ENCODE measurements at places on chromosomes 11 and 22.

DNA sequence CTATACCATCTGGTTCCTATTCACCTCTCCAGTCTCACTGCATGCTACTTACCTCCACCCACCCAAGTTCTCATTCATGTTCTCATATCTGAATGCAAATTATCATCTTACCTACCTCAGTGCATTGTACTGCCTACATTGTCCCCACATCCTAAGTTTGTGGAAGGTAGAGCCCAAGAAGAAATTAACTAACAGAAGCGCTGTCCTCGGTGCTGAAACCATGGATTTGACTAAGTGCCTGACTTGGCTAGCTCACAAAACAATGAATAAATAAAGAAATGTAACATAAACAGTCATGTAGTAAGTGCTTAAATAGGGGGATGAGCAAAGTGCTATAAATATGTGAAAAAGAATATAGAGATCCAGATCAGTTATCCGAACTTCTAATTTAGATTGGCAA is 63.2 kb downstream of the GRIA4 start:
- DNase-seq: peak; percentile 23

GRCh38 chr11:83674102-83674896 is 388.1 kb upstream of the CCDC90B start:
- no peak for DNase-seq

DNA sequence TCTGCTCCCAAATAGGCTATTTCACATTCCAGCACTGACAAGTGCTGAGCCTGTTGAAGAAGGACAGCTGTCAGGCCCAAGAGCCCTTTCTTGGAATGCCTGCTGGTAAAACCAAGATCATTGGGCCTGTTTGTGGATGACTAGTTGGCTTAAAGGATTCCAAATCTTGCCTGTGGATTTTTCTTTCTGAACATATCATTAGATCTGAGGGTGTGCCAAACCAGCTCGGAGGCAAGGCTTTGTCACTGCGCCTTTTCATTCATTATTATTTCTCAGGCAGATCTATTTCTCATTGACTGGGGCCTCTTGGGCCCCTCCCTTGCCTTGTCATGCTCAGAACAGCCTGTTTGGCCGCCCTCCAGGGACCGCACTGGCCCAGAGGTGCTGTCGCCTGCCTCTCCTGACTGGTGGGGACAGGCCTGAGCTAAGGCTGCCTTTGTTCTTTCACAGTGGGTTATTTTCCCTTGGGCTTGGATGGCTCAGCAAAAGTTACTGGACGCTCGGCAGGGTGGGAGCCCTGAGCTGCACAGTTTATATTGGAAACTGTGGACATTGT is 222.7 kb upstream of the SESN3 start:
- DNase-seq: no peak

- DNase-seq: no peak
These were observed 1.5 kb downstream of the IFITM5 start for GRCh38 chr11:297586-298405.

DNA sequence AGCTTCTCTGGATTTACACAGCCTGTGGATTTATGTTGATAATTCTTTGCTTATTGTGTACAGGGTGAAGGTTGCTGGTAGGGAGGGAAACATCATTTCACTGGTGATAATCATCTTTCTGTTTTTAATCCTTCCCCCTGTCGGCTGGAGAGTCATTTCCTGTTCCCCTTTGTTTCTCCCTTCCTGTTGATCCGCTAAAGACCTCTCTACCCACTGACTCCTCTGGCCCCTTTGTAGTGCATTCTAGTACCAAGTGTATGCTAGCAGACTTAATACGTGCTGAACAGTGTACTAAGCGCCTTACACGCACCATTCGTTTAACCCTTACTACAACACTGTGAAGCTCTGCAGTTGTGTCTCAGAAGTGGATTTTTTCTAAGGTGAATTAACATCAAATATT is 19.0 kb upstream of the OR9Q1 start:
- DNase-seq: no peak

DNA sequence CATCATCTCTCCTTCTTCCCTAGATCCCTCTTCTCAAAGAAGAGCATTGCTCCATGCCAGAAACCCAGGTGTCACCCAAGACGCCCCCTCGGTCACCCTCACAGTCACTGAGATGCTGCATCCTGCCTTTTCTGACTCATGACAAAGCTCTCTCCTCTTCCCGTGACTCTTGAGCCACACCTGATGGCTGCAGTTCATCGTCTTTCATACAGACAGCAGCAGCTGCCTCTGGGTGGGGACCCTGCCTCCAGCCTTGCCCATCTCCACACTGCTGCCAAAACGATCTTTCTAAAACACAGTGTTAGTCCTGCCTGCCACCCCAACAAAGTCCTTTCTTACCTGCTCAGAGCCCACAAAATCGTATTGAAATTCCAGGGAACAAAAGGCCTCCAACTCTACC is 44.8 kb downstream of the BUD13 start:
- no peak for DNase-seq

DNA sequence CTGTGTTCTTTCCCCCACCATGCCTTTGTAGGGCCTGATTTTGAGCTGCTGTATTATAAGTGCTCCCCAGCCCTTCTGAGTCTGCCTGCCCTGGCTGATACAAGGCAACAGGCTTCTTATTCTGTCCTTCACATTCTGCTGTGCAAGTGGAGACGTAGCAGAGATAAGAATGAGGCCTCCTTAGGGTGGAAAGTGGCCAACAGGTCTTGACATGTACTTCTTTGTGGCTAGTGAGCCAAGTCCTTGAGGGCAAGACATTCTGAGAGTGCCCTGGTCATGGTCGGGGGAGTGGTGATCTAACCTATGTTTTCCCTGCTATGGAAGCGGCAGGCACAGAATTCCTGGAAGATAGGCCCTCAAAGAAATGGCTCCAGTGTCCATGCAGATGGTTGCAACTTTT is 235.7 kb upstream of the CADM1 start:
- DNase-seq: no peak

DNA sequence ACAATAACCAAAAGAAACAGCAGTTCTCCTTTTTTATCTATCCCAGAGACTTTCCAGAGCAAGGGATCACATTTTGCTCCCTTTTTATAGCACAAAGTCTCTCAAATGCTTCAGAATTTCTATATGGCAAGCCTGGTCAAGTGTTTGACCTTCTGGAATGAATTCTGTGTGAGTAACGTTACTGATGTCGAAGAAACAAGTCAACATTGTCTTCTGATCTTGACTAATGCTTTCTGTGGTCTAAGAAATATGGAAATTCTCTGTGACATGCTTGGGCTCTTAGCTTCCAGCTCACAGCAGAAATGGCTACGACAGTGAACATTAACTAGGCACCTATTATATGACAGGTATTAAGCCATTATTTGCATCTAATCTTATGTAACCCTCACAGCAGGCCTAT is 411.7 kb downstream of the CADM1 start:
- no peak for DNase-seq

DNA sequence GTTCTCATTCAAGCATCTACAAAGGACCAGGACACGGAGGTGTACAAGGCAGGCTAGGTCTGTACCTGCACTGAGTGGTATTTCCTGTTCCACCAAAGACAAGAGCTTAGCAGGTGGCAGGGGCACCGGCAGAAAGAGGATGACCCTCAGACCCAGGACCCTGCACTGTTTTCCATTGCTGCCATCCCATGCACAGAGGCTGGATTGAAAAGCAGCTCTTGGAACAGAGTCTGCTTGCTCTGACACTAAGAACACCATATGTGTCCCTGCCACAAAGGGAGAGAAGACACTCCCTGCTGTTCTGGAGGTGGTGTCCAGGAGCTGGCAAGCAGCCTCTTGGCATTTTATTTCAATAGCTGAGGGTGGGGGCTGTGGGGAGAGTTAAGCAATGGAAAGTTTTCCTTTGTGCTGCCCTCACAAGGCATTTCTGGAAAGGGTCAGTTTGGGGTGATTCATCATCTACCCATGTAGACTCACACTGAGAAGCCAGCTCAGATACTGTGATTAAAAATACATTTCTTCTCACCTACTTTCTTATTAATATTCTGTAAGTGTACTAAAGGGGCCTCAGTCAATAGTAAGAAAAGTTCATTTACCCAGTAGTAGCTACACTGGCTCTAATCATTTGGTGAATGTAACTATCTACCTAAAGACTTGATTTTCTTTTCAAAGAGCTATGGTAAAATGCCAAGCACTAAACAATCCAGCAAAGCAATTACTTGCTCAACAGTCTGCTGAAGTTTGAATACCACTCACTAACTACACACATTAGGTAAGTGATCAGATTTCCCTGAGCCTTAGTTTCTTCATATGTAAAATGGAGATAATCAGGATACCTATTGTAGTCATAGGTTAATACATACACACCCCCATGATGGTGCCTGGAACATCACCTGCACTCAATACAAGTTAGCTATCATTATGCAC is 55.2 kb downstream of the SLC1A2 start:
- peak; percentile 31 for DNase-seq

DNA sequence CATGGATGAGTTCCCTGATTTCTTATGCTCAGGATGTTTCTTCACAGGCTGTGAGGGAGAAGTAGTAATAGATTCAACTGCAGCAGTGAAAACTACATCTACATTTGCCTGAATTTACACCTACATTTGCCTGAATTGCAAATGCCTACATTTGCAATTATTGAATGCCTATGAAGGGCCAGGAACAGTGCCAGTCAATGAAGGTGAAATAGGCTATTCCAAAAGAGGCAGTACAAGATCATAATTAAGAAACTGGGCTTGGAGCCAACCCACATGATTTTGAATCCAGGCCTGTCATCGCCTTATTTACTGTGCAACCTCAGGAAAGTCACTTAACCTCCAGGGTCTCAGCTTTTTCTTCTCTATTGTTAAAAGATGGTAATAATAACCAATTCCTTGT is 1353.3 kb downstream of the FAM181B start:
- DNase-seq: no peak

GRCh38 chr11:3197044-3197695 is 21.4 kb downstream of the MRGPRG start:
- no peak for DNase-seq

GRCh38 chr11:111934306-111934705 is 2.8 kb upstream of the DIXDC1 start:
- no peak for DNase-seq

DNA sequence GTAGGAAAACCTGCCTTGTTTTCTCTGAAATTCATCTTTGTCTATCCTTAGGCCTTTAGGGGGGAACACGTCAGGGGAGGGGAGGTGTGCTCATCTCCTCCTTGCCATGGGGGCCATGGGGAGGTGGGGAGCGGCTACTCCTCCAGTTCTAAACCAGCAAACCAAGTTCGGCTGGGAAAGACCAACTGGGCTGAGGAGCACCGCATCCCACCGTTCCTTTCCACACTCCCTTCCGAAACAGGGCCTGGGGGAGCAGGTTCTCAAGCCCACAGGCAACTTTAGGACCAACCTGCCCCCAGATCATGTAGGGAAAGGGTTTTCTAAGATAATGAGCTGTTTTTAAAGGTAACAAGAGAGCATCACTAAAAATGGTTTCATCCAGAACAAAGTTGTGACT is 77.5 kb upstream of the PITPNB start:
- no peak for DNase-seq

DNA sequence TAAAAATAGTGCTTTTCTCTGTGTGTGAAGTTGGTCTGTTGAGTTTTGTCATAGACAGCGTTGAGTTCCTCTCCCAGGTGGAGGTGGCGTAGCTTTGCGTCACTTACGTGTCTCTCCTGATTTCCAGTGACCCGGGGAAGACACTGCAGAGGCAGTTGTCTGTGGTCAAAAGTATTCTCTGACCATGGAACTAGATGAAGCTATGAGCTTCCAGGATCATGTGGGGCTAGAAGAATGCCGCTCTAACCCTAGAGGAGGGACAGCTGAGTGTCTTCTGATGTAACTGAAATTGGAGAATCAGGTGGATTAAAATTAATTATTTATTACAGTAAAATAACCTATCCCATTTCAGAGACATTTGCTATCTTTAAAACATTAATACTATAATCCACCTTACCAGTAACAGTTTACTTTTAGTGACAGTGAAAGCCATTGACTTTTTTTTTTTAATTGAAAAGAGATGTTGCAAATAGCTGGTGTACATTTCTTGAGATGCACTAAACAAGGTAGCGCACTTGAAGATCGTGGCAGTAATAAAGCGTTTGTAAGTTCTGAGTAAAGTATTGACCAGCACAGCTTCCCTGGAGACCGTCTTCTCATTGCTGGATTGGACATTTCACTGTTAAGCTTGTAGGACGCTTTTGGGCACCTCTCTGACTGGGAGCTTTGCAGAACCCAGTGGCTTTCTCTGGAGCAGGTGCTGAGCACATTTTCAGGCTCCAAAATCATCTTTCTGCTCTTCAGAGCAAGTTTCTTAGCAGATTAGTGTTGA is 9.7 kb downstream of the CAT start:
- no peak for DNase-seq

GRCh38 chr11:20931029-20931428 is 261.6 kb downstream of the NELL1 start:
- DNase-seq: no peak

GRCh38 chr11:19827399-19828135 is 114.9 kb downstream of the NAV2 start:
- DNase-seq: no peak

GRCh38 chr11:130700092-130700491 is 216.2 kb downstream of the SNX19 start:
- no peak for DNase-seq

DNA sequence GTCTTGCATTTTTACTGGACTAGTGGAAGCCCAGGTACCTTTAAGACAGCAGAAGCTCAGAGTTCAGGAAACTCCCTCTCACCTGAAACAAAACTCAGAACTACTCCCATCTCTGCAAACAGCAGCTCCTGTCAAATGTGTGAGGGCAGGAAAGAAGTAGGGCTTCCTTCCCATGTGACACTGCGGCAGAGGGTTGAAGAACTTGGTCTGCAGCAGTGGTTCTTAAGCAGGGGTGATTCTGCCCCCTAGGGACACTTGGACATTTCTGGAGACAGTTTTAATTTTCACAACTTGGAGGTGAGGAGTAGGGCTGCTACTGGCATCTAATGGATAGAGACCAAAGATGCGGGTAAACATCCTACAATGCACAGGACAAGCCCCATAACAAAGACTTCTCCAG is 63.4 kb downstream of the RCN1 start:
- no peak for DNase-seq

DNA sequence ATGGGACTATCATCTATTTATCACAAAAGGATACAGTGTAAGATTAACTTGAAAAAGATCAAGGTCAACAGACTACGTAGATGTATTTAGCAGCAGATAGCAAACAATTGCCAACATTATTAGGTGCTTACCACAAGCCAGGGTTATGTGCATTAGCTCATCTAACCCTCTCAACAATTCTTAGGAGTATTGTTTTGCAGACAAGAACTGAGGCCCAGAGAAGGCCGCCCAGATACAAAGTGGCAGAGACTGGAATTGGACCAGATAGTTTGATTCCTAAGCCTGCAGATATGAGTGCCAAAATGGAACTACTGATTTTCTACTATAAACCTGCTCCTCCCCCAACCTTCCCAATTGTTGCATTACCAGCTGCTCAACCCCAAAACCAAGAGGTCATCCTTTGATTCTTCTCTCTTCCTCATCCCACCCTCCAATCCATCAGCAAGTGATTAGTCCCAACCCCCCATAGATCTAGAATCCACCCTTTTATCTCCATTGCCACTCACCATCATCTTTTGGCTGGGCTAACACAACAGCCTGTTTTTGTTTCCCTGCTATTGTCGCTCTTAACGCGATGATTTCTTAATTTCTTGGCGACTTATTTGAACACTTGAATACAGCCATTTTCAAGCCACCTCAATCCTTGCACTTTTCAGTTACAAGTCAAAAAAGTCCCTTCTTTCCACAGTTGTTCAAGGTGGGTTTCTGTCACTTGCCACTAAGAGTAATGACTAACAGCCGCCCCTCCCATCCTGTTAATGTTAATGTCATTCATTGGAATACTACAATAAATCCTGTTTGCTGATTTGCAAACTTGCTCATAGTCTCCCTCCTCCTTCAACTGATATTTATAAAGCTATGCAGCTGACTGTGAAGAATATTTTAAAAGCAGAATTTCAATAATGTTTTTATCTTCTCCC is 2.7 kb downstream of the TMEM123 start:
- no peak for DNase-seq

GRCh38 chr11:32358729-32359128 is 76.6 kb downstream of the WT1 start:
- DNase-seq: no peak
